ENCODE measurements at places on chromosomes 11 and 22.
A peak's percentile ranks its signal among the peaks of the same experiment; 100 is the strongest.

GRCh38 chr11:119432484-119433357 lies 9.7 kb upstream of the THY1 start:
- no peak for DNase-seq

GRCh38 chr11:933142-933851 lies 7.6 kb downstream of the AP2A2 start:
- no peak for DNase-seq

DNA sequence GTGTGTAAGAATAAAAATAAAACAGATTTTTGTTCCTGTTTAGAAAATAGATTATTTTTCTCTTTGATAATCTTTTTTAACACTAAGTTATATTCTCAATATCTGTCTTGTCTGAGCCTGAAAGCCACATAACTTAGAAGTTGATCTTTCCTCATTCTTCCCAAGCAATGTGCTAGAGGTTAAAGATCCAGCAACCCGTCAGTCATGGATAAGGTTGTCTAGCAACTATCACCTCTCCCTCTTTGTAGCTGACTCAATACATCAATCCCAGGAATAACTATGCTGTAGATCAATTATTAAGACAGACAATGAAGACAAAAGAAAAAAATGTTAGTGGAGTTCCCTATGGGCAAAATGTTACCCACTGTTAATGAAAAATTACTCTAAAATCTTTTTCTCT lies 813.1 kb upstream of the CCDC179 start:
- DNase-seq, result no peak

DNA sequence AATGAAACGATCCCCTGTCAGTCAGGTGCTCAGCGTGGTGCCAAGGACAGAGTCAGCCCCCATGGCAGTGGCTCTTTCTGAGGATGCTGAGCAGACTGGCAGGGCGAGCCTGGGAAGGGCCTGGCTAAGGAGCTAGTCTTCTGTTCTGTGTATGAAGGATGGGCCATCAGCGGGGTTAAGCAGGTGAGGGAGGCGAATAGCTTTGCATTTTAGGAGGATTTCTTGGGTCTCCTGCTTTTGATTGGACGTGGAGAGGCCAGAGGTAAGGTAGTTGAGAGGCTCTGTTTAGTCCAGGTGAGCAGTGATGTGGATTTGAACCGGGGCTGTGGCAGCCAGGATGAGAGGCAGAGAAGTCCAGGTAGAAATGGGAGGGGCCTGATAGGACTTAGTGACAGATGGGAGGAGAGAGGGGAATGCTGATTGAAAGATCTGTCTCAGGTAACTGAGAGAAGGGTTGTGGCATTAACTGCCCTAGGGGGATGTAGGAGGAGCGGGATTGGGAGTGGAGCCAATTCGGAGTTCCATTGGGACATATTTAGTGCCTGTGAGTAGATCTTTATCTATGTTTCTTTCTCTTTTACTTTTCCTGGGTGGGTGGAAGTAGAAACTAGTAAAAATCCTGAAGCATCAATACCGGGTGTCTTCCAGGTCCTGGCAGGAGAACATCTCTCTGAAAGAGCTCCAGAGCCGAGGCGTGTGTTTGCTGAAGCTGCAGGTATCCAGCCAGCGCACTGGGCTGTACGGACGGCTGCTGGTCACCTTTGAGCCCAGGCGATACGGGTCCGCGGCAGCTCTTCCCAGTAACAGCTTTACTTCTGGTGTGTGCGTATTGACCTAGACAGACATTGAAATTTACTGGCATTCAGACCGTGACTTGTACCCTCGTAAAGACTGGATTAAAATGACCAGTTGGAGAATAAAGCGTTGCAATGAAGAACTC lies 2.0 kb downstream of the IGHMBP2 start:
- no peak for DNase-seq

- DNase-seq, result no peak
Measured at GRCh38 chr11:7787239-7787638, 9.5 kb downstream of the OR5P2 start.

DNA sequence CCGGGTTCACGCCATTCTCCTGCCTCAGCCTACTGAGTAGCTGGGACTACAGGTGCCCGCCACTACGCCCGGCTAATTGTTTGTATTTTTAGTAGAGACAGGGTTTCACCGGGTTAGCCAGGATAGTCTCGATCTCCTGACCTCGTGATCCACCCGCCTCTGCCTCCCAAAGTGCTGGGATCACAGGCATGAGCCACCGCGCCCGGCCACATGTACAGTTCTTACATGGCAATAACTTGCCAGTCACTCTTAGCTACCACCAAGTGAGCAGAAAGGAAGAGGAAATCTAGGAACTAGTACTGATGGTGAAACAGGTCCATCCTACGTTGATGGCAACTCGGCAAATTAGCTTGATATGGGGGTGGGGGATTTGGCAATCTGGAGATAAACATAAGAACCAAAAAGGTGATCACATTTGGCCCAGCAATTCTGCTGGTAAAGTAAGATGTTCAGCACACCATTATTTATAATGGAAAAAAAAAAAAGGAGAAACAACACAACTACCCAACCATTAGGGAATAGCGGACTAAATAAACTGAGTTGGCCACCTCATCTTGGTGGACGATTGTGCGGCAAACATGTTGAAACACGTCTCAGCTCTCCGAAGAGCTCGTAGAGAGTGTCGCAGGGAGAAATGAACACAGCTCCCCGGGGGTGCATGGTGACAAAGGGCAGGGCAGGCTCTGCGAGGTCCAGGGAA lies 5.3 kb downstream of the NLRP6 start:
- no peak for DNase-seq

GRCh38 chr11:101034076-101034475 lies 95.5 kb downstream of the PGR start:
- no peak for DNase-seq

DNA sequence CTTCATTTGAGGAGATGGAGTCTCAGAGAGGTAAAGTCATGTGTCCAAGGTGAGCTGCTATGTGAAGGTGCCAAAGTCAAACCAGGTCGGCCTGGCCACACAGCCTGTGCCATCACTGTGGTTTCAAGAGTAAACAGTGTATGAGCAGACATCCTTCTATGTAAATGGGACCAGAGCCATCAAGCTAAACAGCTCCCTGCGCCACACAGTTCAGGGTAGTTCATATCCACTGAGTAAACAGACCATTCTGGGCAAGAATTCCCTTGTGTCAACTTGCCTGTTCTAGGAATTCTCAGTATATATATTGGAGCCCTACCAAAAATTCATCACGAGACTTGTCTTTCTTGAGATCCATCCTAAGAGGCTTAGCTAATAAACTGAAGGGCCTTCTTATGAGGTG lies 77.5 kb downstream of the AMOTL1 start:
- no peak for DNase-seq

- no peak for DNase-seq
Measured at GRCh38 chr11:77087723-77088225, 14.9 kb upstream of the OMP start.

- DNase-seq, result no peak
Measured at GRCh38 chr11:120139316-120140069, 1.6 kb upstream of the TRIM29 start.

DNA sequence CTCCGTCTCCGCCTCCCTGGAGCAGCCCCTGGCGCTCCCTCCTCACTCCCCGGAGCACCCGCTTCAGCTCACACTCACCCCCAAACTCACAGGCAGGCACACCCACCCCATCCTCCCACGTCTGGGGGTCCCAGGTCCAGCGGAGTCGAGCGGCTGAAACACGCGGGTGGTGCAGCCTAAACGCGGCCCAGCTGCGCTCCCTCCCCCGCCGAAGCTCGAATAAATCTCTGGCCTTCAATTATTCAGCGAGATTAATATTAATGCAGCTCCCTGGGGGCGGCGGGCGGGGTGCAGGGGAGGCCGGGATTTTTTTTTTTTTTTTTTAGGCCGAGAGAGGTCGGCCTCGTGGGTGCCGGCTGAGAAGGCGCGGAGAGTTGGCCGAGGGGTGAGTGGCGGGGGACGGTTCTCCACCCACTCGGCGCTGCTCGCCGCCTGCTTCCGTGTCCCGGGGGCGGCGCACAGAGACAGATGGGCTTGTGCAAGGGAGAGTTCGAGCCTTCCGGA lies 524 bp upstream of the SLC1A2 start:
- peak; percentile 3 for DNase-seq

DNA sequence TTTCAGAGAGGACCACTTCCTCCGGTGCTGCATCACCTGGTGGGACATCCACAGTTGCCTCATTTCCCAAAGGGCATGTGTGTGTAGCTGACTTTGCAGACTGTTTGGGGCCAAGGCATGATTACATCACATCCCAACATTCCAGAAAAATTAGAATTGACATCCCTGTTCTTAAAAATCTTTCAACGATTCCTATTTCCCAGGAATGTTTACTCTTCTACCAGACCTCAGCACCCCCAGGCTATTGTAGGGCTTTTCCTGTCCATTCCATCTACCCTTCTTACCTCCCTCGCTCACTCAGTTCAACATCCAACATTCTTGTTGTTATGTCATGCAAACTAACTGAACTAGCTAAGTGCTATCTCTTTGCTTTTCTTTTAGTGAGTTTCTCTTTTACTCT lies 37.3 kb downstream of the PIWIL4 start:
- no peak for DNase-seq

DNA sequence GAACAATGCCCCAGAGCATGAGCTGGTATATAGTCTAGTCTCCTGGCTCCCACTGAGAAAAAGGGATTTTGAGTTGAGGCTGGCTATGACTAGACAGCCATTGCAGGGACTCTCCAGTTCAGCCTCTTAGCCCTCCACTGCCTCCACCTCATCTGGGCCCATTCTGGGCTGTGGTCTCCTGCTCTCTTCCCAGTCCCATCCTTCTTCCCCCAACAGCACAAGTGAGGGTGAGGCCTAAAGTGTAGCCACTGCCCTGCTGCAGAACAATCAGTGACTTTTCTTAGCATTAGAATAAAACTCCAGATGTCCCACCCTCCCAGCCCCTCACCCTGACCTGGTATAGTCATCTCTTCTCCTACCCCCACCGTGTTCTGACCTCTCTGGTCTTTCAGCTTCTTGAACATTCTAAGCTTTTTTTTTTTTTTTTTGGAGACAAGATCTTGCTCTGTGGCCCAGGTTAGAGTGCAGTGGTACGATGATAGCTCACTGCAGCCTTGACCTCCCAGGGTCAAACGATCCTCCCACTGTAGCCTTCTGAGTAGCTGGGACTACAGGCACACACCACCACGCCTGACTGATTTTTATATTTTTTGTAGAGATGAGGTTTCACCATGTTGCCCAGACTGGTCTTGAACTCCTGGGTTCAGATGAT lies 4.3 kb downstream of the MED15 start:
- DNase-seq, result no peak

- peak; percentile 48 for DNase-seq
Measured at GRCh38 chr22:43273902-43274484, 69.2 kb downstream of the SCUBE1 start.

DNA sequence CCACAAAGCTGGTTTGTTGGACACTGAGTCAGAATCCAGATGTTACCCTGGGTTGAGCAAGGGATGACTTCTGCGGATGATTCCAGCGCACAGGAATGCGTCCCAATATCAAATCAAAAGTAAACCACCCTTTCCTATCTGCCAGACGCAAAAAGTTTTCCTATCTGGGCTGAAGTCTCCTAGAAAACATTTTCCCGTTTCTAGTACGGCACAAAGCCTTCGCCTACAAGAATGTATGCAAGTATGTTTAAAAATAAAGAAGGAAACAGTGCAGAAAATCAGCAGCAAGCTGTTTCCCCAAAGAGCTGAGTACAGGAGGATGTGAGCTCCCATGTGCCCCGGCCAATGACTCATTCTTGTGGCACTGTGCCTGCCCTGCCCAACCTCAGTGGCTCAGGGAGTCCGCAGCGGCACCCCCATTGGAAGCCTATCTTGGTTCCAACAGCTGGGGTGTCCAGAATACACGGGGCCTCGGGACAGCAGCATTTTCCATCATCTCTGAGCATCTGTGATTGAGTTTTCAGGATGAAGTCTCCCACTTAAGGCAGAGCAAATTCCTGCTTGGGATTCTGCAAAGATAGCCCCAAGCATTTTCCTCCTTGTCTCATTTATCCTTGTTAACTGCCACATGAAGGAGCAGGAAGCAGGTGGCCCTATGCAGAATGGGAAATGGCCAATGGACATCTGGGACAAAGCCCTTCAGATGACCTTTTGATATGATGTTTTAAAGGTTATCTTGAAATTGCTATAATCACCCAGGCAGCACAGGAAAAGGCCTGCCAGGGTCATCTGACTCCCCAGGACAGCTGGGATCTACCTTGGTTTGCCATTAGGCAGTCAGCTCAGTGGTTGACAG lies 17.5 kb downstream of the KCNJ5 start:
- no peak for DNase-seq

- DNase-seq, result peak; percentile 37
Measured at GRCh38 chr11:72642043-72642883, 32.0 kb downstream of the PDE2A start.

DNA sequence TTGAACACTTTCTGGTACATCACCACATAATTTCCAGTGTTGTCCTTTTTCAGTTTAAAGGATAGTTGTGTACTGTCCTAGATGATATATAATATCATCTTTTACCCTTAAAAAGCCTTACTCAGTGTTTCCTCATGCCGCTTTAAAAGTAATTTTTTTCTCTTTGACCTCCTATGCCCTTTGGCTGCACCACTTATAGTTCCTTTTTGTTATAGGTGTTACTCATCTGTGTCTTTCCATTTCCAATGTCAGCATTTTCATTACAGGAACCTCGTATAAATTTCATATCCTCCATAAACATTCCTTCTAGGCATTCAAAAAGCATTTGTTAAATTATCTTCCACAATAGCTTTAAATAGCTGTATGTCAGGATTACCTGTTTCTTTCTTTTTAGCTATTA lies 40.8 kb downstream of the USP47 start:
- DNase-seq, result no peak

DNA sequence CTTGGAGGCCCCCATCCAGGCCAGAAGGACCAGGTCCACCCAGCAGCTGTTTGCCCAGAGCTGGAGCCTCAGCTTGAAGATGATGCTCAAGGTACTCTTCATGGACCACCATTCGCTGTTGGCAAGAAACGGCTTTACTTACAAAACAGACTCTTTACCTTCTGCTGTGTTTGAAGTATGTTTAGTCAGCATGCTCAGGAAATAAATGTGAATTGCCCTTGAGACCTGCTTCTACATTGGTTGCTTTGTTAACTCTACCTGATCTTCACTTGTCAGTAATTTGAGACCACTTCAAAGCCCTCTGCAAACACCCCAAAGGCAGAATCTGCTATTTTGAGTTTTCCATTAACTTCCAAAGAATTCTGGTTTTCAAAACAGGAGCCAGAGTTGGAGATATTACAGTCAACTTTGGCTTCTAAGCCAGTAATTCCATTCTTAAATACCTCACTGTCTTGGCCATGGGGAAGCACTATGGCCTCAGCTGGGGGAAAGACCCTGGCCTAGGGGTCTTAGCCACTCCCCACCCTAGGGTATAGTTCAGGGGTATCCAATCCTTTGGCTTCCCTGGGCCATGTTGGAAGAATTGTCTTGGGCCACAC lies 2.7 kb downstream of the UQCR10 start:
- no peak for DNase-seq

GRCh38 chr11:120573756-120574354 lies 62.3 kb downstream of the GRIK4 start:
- DNase-seq, result no peak

DNA sequence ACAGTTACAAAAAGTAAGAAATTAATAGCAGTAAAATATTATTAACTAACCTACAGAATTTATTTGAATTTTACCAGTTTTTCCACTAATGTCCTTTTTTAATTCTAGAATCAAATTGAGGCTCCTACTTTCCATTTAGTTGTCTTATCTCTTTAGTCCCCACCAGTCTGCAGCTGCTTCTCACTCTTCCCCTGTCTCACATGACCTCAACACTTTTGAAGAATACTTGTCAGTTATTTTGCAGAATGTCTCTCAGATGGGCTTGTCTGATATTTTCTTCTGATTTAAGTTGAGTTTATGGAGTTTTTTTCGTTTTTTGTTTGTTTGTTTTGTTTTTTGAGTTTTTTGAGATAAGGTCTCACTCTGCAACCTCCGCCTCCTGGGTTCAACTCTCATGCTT lies 74.3 kb upstream of the ADORA2A start:
- DNase-seq, result no peak
